ENCODE measurements at places on chromosomes 11 and 22. TPM values are rescaled to one million over a fixed set of nuclear protein-coding genes. Genes with fewer than 3 reads are reported as not detected.

Gene TMEM126A
- total RNA-seq: 32.3 TPM

Gene CRYBB2
- total RNA-seq: not detected

Gene SLC29A2
- 5.4 TPM for total RNA-seq

Gene SEC14L2
- total RNA-seq: 10.8 TPM

Gene OR2AG2
- not detected for total RNA-seq

Measured in tibial nerve (tissue), 4 donors.